G401 (cell line): ENCODE measurements at places on chromosomes 16 and 17. TPM values are rescaled to one million over a fixed set of nuclear protein-coding genes. Genes with fewer than 3 reads are reported as not detected.

DNA sequence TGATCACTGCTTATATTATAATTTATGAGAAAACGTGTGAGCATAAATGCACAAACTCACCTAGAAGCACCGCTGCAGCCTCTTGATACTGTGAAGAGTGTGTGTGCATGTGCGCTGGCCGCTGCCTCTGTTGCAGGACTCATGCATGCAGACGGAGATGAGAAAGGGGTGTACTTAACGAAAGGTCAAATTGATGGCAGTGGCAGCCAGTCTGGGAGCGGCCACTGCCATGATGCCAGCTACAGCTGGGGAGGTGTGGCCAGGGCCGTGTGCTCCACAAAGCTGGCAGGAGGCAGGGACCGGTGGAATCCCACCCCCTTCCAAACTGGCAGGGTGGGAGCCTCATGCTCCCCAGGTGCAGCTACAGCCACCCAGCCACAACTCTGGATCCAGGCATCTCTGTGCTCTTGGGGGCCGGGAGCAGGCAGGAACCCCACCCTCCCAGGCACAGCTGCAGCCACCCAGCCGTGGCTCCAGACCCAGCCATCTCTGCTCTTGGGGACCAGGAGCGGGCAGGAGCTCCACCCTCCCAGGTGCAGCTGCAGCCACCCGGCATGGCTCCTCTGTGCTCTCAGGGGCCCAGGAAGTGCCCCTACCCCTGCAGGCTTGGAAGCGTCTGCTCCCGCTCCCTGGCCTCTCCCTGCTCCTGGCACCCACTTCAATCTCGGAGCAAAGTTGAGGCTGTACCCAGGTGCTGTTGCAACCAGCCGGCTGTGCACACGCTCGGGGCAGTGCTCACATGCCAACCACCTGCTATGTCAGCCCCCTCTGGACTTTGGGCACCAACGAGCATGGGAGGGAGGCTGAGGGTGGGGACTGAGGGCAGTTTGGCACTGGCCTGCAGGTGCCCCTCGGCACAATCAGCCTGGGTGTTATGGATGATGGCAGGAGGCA, 77.5 kb upstream of the CHMP6 start:
- no peak for DNase-seq

- no peak for DNase-seq
Measured at GRCh38 chr17:82474223-82475010, 15.9 kb downstream of the NARF start.

- DNase-seq = peak; percentile 51
Measured at GRCh38 chr16:77424871-77425604, 9.8 kb downstream of the ADAMTS18 start.

DNA sequence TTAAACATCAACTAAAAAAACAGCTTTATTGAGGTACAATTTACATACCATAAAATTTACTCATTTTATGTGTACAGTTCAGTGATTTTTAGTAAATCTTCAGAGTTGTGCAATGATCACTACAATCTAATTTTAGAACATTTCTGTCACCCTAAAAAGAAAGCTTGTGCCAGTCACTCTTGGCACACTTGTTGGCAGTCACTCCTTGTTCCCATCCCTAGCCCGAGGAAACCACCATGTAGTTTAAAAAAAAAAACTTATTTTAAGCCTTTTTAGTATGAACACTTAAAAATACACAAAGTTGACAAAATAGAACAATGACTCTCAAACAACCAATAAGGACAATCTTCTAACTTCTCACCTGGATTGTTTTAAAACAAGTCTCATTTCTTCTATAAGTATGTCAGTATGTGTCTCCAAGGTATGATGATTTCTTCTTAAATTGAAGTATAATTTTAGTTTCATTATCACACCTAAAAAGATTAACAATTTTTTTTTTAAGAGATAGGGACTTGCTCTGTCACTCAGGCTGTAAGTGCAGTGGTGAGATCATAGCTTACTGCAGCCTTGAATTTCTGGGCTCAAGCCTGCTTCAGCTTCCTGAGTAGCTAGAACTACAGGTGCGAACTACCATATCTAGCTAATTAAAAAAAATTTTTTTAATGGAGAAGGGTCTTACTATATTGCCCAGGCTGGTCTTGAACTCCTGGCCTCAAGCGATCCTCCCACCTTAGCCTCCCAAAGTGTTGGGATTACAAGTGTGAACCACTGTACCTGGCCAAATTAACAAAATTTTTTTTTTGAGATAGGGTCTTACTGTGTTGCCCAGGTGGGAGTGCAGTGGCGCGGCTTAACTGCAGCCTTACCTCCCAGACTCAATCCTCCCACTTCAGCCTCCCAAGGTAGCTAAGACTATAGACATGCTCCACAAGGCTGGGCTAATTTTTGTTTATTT, 53.2 kb downstream of the PPM1E start:
- peak; percentile 27 for DNase-seq

DNA sequence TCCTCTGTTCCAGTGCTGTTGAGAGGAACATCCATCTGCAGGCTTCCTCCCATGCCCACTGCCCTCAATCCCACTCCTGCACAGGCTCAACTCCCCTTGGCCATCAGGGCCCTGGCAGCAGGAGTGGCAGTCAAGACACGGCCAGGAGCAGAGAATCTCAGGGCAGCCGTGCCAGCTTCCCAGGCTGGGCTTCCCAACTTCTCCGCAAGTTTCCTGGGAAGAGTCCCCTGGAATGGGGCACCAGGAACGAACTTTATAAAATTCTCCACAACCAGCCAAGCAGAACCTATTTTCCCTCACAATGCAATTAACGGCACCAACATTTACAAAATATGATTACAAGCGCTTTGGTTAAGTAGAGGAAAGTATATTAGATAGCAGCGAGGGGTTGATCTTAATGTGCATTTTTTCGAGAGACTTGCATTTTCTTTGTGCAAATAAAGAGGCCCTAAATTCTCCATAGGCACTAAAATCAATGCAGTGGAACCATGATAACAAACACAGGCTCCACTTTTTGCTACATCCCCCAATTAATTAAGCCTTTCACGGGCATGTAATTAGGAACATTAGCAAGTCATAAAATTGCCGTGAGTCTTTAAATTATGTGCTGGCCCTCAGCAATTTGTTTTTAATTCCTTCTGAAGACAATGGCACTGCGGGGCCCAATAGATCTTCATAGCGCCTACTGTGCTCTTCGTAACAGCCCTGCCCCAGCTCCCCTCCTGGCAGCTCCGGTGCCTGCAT, 99.9 kb upstream of the LHX1 start:
- DNase-seq = no peak

GRCh38 chr17:74394977-74395376, 27.7 kb downstream of the GPR142 start:
- peak; percentile 92 for DNase-seq

DNA sequence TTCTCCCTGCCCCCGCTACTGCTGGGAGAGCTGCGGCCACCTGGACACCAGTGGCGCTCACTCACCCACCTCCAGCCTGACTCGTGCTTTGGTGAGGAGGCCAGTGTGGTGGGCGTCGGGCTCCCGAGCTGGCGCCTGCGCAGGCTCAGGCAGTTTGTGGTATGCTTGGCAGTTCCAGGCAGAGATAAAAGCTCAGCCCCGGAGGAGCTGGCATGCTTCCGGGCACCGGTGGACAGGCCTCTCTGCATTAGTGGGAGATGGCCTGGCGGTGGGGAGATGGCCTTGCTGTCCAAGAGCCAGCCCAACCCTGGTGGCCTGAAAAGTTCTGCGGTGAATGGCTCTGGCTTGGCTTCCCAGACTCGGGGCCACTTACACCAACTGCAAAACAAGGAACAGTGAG, 4.1 kb downstream of the ADGRG1 start:
- no peak for DNase-seq

DNA sequence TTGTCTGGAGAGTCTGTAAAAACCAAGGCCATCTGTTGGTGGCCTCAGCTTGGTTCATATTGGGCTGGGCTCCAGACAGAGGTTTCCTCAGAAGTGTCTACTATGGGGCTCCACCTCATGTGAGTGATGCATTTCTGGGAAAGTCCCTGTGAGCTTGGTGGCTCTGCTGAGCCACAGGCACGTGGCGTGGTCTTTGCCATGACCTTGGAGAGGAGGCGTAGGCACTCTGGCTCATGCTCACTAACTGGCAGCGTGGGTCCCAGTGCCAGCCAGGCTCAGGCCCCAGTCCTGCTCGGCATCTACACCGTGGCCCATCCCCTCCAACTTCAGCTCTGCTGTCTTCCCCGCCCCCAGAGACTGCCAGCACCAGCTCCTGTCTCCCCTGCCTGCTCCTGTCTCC, 10.7 kb upstream of the SMTNL2 start:
- no peak for DNase-seq

PLCD3 gene
- 29.2 and 86.2 TPM in 2 replicates for total RNA-seq

GRCh38 chr17:55238931-55239297, 25.8 kb upstream of the HLF start:
- no peak for DNase-seq

GRCh38 chr17:2092253-2092652, 37.4 kb downstream of the HIC1 start:
- no peak for DNase-seq

GRCh38 chr17:10756619-10757018, 26.8 kb upstream of the TMEM220 start:
- DNase-seq = no peak

BRIP1 gene
- 8.1 and 15.2 TPM in 2 replicates for total RNA-seq

- no peak for DNase-seq
Measured at GRCh38 chr17:77109159-77109759, 31.5 kb upstream of the SEC14L1 start.

DNA sequence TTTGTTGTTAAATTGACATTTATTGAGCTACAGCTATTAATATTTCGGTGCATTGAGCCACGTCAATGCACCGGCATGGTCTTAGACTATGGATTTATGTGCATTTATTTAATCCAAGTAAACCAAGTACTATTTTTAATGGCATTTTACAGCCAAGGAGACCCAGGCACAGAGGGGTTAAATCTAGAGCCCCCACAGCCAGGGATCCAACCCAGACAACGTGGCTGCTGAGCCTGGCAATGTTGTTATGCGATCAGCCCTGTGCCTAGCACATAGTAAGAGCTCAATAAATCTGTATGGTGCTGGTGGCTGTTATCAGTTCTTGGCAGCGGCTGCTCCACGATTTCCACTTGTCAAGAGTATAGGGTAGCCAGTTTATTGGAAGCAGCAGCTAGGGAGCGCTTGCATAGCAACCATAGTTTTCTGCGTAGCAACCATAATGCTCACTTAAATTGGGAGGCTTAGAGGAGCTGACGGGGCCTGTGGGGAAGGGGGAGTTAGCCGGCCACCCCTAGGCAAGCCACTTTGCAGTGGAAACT, 541 bp upstream of the RBBP6 start:
- no peak for DNase-seq

C17orf113 gene
- total RNA-seq = 1.7 and 2.3 TPM in 2 replicates

GAA gene
- 41.7 and 43.5 TPM in 2 replicates for total RNA-seq

DNA sequence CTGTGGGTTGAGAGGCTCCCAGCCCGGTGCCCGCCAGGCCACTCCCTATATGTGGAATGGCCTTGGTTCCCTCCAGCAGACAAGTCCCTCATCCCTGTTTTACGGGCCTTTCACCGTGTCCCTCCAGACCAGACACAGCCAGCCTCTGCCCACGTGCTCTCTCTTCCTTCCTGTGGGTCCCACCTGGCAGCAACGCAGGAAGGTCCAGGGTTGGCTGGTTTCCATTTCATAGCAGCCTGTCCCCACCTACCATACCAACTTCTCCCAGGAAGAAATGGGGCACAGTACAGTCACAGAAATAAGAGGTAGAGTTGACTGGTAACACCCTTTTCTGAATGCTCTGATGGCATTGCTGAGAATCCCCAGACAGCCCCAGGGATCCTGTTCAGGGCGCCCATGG, 34.9 kb downstream of the PLD6 start:
- DNase-seq = no peak

- no peak for DNase-seq
Measured at GRCh38 chr17:83186226-83186625, 106.8 kb downstream of the METRNL start.

GRCh38 chr16:69260019-69260418, 51.1 kb upstream of the VPS4A start:
- no peak for DNase-seq

DNA sequence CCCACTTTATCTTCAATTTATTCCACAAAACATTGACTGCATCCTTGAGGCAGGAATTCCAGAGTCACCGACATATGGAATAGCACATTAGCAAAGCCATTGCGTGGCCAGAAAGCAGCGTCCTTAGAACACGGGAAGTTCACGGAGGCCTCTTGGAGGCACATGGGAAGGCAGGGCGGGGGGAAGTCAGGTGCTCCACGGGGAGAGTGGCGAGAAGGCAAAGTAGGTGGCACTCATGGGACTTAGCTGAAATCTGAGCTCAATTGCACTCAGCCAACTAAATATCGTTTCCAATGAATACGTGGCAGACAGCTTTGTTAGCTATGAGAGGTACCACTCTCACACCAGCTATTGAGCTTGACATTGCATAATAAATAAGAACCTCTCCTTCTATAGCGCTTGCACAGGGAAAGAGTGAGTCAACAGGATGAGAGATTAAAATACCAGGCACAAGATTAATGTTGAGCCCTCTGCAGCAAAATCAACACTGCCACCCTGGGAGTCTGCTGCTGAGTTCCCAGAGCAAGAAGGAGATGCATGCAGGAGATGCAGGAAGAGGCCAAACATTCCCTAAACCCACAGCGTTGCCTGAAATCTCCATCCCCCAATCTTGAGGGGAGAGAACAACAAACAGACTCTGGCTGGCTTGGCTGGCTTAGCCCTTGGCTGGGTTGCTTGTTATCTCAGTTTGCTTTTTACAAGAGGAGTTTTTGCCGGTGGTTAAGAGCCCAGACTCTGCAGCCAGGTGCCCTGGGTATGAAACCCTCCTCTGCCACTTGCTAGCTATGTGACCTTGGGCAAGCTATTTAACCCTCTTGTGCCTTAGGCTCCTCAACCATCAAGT, 28.8 kb downstream of the ABCC12 start:
- no peak for DNase-seq

AATK gene
- 7.5 and 19.0 TPM in 2 replicates for total RNA-seq

TSNAXIP1 gene
- total RNA-seq = 0.49 and 0.95 TPM in 2 replicates

DNA sequence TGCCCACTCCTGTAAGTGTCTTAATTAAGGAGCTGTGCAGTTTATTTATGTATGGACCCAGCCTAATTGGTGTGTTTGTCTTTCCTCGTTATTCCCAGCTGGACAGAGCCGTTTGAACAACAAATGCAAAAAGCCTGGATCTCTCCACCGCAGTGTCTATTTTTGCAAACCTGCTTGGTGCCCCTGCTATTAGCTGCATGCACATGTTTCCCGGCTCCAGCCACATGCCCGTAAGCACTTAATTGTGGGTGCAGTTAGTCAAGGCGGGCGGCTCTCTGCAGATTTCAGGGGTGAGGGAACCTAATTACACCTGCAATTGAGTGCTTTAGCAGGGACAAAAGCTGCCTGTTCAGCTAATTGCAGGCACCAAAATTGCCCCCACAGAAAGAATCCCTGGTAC, 74.0 kb upstream of the GSE1 start:
- DNase-seq = no peak

ABCC6 gene
- total RNA-seq = 3.1 and 12.8 TPM in 2 replicates

- DNase-seq = no peak
Measured at GRCh38 chr17:42142371-42142896, 12.4 kb downstream of the RAB5C start.

HSBP1 gene
- total RNA-seq = 291 and 426 TPM in 2 replicates

DNA sequence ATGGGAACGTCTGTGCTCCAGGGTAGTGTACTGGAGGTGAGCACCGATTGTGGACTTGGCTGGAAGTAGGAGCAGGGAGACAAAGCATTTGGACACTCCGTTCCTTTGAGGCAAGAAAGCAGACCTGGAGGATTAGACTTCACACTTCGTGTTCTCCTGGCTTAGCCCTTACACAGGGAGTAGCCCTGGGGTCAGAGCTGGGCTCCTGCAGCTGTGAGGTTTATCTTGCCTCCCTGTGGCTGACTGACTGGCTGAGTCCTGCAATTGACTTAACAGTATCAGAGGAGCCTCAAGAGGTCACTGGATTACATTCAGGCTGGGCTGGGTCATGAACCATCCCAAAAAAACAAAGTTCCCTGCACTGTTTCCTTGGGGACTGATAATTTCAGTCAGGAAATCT, 37.1 kb downstream of the MPRIP start:
- DNase-seq = no peak
